ENCODE measurements at places on chromosomes 2 and 18.

DNA sequence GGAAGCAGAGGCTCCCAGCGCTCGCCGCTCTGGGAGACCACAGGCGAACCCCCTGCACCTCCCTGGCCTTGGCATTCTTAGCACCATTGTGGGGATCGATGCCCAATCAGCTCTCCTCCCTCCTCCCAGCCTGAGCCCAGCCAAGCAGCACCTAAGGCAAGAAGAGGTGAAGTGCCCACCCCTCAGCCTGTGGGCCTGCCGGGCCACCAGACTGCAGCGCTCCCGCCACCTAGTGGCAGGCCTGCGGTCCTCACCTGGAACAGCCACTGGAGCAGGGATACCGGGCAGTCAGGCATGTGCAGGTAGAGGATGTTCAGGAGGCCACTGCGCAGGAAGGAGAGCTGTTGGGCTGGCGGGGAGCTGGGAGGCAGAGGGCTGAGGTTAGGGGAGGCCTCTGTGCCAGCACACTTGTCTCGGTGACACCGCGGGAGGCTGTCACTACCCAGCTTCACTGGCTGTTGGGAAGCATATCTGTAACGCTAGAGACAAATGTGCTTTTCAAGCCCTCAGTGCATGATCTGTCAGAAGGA lies 35.2 kb downstream of the FAM178B start:
- peak; percentile 7 for DNase-seq

GRCh38 chr2:73028841-73029240 lies 42.7 kb downstream of the SFXN5 start:
- DNase-seq = no peak

- no peak for DNase-seq
Measured at GRCh38 chr2:118103951-118104940, 16.0 kb downstream of the INSIG2 start.

GRCh38 chr2:170847716-170848115 lies 31.0 kb downstream of the GAD1 start:
- DNase-seq = no peak

DNA sequence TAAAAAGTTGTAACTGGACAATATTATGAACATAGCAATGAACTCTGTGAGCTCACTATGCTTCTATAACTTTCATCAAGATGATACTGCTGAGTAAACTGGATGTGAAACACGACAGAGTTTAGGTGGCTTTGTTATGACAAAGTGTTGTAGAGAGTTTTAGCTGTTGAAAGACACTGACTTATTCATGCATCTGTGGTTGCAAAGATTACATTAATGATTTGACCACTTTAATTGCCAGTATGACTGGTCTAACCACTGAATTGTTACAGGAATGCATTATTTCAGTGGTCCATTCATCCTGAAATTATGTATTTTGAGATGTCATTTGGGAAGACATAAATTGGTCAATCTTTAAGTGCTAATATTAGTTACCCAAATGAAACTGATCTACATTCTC lies 117.9 kb downstream of the SPHKAP start:
- no peak for DNase-seq

GRCh38 chr2:47818777-47819176 lies 35.8 kb downstream of the MSH6 start:
- no peak for DNase-seq

GRCh38 chr2:235458839-235459273 lies 35.0 kb upstream of the AGAP1 start:
- no peak for DNase-seq

- no peak for DNase-seq
Measured at GRCh38 chr2:25697559-25698341, 24.4 kb upstream of the DTNB start.

DNA sequence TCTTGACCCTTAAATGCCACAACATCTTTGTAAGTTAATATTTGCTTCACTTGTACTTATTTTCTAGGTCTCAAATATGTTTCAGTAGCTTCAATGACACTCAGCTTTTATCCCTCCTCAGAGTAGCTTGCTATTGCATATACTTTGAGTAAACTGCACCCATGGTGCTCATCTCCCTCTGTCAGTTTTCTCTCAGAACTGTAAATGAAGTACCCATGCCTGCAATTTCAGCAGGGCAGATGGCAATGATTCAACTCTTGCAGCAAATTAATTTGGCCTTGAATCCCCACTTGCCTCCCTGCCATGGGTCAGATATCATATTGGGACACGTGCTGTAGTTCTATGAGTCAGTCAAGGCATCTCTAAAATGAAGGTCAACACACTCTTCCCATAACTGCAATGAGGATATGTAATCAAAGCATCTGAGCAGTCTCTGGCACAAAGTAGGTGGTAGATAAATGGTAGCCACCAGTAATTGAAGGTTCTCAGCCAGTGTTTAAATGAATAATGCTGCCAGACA lies 225.8 kb downstream of the PIEZO2 start:
- no peak for DNase-seq

DNA sequence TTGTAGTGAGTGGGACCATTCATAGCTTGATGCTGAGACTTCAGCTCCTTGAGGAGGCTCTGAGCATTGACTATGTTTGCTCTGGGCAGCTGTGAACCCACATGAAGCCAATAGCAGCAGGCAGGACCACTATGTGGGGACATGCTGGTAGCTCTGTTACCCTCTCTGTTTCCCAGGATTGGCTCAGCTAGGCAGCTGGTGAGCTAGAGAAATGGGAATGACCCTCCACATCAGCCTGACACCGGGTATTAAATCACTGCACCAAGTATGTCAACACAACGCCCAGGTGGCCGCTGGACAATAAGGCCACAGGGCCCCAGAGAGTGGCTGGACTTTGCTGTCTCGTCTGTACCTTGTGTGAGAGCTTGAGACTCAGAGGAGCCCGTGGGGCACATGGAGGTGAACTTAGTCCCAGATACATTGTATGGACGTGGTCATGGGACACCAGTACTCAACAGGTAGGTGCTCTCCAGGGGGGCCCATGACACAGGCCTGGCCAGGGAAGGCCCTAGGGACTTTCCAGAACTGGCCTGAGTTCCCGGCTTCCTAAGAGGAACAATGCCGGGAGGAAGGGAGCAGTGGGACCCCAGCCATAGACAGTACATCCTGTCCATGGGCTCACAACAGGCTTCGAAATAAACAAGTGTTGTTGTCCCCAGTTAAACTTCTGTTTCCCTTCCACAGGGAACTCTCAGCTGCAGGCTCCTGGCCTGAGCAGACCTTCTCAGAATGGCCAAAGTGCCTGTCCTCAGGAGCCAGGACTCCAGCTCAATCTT lies 35.2 kb downstream of the HS1BP3 start:
- no peak for DNase-seq

Measured in fibroblast of skin of left biceps (primary cell).